ENCODE measurements at places on chromosomes 13 and 19. TPM values are rescaled to one million over a fixed set of nuclear protein-coding genes. Genes with fewer than 3 reads are reported as not detected.

DNA sequence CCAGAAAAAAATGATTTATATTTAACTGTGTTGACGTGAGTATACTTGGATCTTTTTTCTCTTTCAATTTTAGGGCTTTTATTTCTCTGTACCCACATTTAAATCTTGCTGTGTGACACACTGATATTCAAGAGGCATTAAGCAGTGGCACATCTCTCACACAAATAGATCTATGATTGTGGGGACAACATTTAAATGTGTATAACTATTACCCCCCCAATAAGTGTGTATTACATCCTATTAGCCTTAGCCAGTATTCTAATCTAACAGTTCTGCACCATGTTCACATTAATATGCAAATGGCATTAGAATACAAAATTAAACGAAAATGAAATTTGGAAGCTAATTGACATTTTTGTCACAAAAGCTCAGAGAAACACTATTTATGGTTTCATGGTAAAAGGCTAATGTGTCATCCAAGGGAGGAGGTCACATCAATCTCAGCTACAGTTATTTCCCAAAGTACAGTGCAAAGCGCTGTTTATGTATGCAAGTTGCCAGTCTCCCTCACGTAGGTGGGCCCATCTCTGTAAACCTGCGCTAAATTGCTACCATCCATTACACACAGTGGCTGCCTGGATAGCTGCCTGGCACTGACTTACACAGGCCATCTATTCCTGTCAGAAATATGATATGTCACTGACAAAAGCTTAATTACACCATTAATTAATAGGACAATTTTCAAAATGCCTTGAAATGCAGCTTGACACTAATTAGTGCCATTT lies 984.7 kb upstream of the PCDH9 start:
- DNase-seq: no peak

DNA sequence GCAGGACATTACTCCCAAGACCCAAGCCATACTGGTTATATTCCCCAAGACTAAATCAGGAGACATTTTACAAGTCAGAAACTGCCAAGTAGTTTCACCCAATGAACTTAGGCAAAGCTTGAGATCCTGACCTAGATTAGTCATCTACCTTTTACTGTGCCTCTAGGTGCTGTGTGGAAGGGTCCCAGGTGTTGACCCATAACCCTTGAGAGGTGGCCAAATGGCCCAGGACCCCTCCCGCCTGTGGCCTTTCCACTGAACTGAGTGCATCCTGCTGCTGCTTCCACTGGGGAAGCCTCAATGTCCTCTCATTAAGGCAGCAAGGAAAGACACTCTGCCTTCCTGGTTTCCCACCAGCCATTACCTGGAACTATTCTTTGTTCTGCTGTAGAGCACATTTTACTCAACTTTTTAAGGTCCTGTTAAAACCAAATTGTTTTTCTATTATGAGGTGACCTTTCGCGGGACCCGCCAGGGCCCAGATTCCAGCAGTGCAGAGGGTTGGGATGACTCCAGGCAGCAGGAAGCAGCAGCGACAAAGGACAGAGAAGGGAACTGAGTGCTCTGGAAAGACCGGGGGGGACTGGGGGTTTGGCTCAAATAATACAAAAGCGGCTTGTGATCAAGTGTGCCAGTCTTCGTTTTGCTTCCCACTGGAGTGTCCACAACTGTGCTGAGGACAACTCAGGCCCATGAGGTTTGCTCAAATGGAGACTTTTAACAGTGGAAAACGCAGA lies 27.1 kb downstream of the ANKRD10 start:
- DNase-seq: no peak

DNA sequence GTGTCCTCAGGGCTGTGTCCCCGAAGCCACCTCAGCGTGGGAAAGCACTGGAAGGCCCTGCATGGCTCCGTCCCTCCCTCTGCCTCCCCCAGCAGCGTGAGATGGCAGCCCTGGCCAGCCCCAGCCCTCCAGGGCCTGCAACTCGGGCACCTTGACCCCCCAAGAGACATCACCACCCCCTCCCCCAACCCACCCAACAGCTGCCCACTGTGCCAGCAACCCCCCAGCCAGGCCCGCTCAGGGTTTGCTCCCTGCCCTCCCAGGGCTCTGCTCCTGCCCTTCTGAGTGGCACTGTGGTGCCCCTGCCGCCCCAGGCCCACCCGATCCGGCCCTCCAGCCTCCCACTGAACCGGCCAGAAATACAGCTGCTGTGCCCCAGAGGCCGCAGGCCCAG lies 1.5 kb upstream of the ASPDH start:
- DNase-seq: no peak

GRCh38 chr13:101401196-101401595 lies 15.1 kb downstream of the NALCN start:
- DNase-seq: no peak

PCDH17 gene
- total RNA-seq: 1.1 TPM

DNA sequence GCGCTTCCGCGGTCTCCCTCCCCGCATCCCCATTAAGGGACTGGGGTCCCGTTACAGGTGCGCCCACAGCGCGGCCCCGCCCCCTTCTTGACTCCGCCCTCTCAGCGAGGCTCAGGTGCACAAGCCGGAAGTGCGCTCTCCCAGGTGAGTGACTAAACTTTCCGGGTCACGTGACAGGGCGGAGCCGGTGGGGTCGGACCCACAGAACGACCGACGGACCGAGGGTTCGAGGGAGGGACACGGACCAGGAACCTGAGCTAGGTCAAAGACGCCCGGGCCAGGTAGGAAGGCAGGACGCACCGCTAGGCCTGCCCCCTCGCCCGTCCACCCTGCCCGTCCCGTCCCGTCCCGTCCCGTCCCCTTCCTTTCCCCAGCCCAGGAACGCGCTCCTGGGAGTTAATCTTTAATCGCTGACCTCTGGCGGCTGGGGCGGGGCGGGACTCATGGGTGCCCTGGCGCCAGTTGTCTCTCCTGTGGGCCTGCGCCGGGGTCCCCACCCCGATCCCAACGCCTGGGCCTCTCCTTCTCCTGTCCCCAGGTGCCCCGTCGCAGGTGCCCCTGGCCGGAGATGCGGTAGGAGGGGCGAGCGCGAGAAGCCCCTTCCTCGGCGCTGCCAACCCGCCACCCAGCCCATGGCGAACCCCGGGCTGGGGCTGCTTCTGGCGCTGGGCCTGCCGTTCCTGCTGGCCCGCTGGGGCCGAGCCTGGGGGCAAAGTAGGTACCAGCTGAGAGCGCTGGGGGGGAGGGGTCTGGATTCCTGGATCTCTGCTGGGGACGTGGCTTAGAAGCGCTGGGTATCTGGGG lies at the start of gene CRB3:
Gene CRB3 (plus strand): TSS at position 202 of the 804 bp plus-strand sequence. CDS start 431 bp downstream, at position 633.
- DNase-seq: no peak

DNA sequence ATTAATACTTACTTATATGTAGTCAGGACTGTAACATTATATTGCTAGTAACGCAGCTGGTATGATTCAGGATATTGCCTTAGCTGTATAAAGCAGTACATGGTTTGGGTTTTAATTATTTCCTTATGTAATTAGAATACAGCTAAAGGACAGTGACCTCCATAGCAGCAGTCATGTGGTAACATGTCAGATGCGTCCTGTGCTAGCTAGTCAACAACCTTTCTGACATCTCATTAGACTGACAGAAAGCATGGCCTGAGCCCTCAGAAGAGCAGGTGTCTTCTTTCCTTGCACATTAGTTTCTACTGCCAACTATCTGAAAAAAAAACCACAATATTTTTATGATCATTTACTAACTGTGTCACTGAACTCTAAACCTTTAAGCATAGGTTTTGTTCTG lies 122.2 kb downstream of the MAB21L1 start:
- no peak for DNase-seq

DNA sequence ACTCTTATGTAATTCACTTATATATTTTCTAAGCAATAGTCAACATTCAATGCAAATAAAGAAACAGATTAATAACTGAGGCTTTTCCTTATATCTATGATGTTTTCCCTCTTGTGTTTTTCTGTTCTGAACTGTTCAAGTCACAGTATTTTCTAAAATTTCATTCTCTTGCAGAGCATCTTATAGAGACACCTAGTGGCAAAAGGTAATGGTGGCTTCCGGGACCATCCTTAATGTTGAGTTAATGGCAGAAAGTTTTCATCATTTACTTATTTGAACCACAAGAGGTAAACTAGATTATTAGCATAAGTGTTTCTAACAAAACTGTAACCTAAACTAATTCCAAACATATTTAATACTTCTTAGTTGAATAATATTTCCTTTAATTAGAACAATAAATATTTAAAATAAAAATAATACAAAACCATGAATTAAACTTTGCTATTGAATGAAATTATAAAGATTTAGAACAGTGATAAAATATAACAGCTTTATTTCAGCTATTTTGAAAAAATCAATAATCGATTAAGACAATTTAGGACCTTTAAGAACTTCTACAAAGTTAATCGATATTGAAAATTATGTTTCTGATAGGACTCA lies 1.7 kb upstream of the SLITRK5 start:
- peak; percentile 5 for DNase-seq

DNA sequence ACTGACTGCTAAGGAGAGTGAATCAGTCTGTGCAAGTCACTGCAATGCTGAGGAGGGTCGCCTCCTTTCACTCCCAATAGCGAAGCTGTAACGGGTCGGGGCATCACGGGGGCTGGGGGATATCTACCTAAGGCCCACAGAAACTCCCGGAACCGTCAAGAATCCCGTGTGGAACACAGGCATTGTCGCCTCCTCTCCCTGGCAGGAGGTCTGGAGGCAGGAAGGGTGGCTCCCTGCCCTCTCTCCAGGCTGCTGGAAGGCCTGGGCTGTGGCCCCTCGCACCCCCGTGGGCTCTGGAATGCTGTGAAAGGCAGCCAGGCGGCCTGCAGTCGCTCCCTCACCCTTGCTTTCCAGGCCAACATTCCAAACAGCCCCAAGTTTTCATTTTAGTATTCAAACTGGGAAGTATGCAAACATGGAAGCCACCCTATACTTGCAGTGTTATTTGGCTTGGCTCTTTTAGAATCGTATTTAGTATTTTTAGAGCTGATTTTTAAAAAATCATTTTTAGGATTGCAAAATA lies 109.4 kb downstream of the CRYL1 start:
- DNase-seq: no peak

DNA sequence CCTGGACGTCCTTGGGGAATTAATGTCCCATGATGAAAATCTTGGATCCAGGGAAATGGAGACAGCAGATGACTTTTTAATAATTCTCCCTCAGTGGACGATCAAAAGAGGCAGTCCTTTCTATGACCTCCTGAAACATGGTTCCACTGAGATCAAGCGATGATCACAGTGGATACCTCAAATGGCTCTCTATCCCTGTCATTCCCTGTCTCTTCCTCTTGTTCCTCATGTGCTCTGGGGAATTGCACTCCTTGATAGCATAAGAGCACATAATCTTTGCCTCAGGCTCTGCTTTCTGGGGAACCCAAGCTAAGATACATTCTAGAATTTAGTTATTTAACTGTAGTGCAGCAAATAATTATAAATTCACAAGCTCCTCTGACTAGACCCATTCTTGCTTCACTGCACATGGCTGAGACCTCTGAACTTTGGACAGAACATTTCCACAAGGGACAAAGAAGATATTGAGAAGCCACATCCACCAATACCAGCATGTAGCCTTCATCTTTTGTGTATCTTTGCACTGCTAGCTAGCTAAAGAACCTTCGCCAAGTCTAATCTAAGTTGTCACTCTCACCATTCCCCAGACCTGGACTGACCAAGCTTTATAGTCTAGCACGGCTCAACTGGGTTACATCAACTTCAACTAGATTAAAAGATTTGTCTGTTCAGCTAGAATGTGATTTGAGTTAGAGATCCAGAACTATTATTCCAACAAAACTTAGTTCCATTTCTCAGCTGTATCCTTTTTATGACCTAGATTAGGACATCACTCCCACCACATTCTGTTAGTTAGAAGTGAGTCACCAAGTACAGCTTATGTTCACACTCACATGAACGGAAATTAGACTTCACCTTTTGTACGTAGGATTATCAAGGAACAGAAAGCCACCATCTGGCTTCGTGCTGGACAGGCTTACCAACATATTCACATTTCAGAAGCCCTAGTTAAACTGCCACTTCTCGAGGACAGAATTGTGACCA lies 142.7 kb downstream of the SUCLA2 start:
- DNase-seq: no peak

DNA sequence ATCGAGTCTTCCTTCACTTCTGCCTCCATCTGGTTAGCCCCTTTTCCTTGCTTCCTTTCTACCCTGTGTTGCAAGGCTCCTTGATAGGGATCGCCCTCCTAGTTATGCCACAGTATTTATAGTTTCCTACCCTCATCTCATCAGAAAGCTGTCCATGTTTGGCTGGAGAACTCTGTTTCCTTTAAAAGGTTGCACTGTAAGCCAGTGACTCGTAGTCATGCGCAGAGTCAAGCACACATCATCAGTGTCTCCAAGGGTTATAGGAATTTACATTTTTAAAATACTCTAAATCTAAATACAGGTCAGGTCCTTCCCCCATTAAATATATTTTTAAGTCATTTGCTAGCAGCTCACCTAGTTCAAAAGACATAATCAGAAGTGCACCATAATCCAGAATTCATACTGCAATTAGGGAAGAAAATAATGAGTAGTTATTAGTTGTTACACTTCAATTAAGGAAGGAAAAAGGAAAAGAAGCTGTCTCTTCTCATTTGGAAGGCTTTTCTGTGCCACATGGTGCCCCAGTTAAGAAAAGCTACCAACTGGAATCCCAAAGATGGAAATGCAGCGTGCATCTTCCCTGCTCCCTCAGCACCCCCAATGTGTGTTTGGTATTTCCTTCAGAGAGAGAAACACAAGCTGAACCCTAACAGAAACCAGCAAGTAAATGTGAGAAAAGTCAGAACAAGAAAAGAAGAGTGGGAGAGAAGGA lies 81.0 kb downstream of the GPR12 start:
- DNase-seq: no peak

DNA sequence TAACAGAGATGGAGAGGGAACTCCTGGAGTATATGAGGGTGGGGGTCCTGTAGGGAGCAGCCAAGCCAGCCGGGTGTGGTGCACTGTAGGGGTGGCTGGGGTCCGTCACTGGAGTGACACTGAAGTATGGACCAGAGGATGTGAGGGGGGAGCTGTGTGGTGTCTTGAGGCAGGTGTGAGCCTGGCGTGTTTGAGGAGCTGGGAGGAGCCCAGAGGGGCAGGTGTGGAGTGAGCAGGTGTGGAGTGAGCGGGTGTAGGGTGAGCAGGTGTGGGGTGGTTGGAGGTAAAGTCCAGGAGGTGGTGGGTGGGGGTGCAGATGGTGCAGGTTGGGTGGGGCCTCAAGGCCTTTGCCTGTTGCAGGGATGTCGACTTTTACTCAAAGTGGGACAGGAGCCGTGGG lies 5.9 kb downstream of the B3GNT8 start:
- no peak for DNase-seq

TEX29 gene
- total RNA-seq: 0.13 TPM

All from dermis microvascular lymphatic vessel endothelial cell (primary cell).